ENCODE measurements at places on chromosomes 5 and 9.

GRCh38 chr5:32331217-32331934, 18.6 kb upstream of the MTMR12 start:
- DNase-seq: no peak

- DNase-seq: no peak
These were observed 93.7 kb downstream of the RASEF start for GRCh38 chr9:82969291-82969690.

- no peak for DNase-seq
These were observed 762 bp downstream of the SNCAIP start for GRCh38 chr5:122312591-122313406.

DNA sequence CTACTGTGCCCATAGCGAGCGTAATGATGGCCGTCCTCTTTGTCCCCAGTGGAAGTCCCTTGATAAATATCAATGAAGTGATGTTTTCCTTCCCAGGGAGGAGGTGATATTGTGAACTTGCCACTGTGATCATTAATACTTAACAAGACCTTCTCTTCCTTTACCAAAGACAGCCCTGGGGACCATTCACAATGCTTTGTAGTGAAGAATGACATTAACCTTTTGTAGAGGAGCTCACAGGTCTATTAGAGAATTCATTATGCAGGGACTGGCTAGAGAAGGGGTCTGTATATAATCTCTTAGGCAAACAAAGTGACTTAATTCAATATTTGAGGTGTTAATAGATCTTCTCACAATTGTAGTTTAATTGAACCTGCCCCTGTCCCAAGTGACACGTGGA, 452.9 kb upstream of the DMAC1 start:
- no peak for DNase-seq

DNA sequence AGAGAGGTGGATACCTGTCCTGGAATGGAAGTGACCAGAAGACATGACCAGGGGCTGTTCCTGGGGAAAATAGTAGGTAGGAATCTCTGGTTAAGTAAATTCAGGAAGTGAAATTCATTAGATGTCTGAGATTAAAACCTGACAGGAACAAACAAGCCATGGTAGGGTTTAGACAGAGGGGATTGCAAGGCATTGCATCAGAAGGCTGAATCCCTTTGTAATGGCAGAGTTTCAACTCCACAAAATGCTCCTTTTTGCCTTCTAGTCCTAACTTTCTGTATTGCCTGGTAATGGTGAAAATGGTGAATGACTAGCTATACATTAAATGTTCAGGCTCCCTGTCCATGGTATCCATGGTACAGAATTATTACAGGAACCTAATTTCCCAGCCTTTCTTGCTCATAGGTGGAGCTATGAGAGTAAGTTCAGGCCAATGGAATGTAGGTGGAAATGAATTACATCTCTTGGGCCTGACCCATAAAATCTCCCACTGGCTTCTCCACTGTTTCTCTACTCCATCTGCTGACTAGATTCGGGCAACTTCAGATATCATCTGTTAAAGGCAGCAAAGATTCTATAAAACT, 113.4 kb upstream of the CNTLN start:
- no peak for DNase-seq

All from stimulated activated CD4-positive, alpha-beta T cell treated with anti-CD3 and anti-CD28 coated beads, Interleukin-2, amount 100 ng/mL, for 4 hours (primary cell).